ENCODE measurements at places on chromosomes 4 and X.

DNA sequence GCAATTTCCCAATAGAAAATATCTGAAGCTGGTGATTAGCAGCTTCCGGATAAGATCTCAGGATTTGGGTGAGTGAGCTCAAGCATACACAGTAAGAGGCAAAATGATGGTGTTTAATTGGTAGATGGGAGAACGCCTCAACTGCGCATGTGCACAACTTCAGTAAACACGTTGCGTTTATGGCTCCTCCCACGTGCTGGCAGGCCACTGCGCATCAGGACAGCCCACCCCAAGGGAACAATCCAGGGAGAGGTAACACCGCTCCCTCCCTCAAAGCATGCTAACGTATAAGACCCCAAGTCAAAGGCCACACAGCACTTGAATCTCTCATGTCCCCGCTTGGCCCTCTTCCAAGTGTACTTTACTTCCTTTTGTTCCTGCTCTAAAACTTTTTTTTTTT is 10.3 kb upstream of the CENPU start:
- DNase-seq, result no peak

DNA sequence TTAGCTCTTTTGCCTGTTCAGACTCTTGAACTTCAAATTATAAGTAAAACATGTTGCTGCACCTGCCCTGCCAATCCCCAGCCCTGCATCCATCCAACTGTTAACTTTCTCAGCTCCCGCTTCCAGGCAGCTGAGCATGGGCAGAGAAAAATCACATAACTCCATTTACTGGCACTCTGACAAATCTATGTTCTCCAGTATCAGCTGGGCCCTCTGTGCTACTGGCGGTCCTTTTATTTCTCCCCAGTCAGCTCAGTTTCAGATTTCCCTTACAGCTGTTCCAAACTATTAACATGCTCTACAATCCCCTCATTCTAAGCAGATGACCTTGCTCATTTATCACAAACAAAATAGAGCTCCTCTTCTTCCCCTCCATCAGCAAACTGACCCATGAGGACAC is 240.4 kb upstream of the TET2 start:
- DNase-seq, result no peak

- DNase-seq, result no peak
Measured at GRCh38 chr4:83212041-83212851, 72.4 kb downstream of the COQ2 start.

DNA sequence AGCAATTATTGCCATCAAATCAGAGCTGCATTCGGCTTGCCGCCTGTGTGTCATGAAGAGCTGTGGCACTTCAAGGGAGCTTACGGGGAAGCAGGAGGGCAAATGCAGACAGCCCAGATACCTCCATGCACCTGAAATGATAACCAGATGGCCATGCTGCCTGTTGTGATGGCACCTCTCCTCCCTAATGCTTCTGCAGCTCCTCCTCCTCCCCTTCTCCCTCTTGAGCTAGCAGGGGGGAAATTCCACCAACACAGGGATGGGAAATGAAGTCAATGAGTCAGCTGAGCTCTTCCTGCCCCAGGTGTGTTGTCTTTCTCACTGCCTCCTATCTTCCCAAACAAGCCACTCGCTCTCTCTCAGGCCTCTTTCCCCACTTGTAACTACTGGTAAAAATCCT is 565.0 kb downstream of the BCOR start:
- DNase-seq, result no peak

DNA sequence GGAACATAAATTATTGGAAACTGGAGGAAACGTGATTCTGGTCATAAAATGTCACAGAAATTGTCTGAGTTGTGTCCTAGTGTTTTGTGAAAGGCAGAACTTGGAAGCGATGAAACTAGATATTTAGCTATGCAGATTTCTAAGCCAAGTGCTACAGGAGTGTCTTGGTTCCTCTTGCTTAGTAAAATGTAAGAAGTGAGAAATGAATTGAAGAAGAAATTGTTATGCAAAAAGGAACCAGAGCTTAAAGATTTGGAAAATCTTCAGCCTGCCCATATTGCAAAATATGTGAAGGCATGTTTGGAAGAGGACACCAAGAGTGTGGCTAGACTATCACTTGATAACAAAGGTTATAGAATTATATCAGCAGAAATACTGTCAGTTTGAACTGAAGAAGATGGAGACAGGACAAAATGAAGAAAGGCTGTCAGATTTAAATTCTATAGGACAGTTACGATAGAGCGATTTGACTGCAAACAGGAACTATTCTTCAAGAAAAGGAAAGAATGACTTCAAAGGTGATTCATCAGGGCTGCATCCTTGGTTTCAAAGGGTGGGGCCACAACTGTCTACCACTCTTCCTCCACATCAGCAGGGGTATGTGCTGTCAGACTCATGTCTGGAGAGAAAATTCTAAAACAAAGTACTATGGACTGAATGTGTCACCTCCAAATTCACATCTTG is 9.4 kb upstream of the CDS1 start:
- DNase-seq, result no peak

DNA sequence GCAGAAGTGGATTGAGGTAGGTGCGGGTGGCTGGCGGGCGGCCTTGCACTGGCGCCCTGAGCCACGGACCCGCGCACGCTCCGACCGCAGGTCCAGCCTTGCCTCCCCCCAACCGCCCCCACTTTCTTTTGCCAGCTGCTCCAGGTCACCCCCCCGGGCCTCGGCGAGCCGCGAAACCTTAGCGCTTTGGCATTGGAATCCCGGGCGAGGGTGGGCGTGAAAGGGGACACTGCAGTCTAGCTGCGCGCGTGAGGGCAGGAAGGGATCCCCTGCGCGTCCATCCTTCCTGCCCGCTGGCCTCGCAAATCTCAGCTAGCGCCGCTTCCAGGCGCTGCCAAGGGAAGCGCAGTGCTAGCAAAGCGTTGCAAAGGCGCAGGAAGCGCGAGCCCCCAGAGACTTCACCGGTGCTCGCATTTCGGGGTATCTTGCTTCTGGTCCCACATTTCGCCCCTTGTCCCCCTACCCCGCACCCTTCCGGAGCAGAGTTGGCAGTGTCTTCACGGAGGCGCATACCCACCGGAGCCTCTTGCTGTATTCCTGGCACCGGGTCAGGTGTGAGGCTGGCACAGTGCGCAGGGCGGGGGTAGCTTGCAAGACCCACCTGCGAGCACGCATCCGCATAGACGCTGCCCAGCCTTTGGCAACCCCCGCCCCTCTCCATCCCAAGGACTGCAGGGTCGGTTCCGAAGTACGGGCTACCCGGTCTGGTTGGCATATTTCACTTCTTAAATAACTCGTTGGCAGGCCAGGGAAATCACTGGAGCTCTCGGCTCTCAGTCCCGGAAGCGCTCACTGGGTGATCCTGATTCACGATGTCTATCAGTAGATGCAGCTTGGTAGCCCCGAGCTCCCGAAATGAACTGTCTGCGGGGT is 104.4 kb downstream of the UCHL1 start:
- DNase-seq, result no peak

- no peak for DNase-seq
Measured at GRCh38 chr4:140877781-140878180, 121.6 kb upstream of the TBC1D9 start.

GRCh38 chr4:560731-561291 is 15.3 kb downstream of the TMEM271 start:
- DNase-seq, result no peak

DNA sequence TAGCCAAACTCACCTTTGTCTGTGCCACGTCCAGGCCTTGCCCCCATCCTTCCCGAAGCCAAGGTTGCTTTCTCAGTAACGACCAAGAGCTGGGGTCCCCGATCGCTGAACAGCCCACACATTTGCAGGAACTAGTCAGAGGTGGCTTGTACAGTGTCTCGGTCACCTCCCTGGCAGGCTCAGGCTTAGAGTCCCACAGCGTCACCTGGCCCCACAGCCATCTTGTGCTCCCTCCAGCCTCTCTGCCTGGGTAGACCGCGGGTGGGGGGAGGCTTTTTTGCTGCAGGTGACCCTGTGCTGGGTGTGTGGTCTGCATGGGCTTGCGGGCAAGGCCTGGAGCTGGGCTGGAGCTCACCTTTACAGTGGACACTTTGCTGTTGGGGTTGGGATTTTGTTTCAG is 60.2 kb downstream of the PSAPL1 start:
- no peak for DNase-seq

All from stimulated activated CD4-positive, alpha-beta T cell treated with anti-CD3 and anti-CD28 coated beads, TNF-alpha, amount 100 ng/mL, for 1 hour (primary cell).